ENCODE measurements at places on chromosomes 1 and 21.
A peak's percentile ranks its signal among the peaks of the same experiment; 100 is the strongest.

DNA sequence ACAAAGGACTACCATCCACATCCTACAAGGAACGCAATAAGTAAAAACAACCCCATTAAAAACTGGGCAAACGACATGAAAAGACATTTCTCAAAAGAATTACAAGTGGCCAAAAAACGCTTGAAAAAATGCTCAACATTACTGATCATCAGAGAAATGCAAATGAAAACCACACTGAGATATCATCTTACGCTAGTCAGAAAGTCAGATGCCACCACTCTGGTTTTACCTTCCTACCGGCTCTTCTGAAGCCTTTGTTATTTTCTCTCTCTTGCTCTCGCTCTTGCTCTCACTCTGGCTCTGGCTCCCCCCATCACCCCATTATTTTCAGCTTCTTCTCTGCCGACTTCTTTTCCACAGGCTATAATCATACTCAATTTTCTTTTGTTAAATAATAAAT is 38.8 kb downstream of the VPS45 start:
- DNase-seq, result peak; percentile 70

GRCh38 chr1:69315823-69316222 is 251.9 kb upstream of the LRRC7 start:
- no peak for DNase-seq

- no peak for DNase-seq
Measured at GRCh38 chr1:226485192-226485591, 63.4 kb upstream of the STUM start.

- DNase-seq, result no peak
Measured at GRCh38 chr21:23152130-23152529, 2153.9 kb downstream of the NCAM2 start.

GRCh38 chr21:43015906-43016540 is 41.7 kb downstream of the PKNOX1 start:
- DNase-seq, result no peak

GRCh38 chr1:244161236-244161510 is 110.1 kb downstream of the ZBTB18 start:
- no peak for DNase-seq

Measured in CD4-positive, alpha-beta T cell treated with Interleukin-4 for 1 hour (primary cell).